NCI-H1694 (cell line): ENCODE measurements at places on chromosomes 16 and 17.

GRCh38 chr17:510226-510917, 157.8 kb upstream of the RPH3AL start:
- DNase-seq: no peak

DNA sequence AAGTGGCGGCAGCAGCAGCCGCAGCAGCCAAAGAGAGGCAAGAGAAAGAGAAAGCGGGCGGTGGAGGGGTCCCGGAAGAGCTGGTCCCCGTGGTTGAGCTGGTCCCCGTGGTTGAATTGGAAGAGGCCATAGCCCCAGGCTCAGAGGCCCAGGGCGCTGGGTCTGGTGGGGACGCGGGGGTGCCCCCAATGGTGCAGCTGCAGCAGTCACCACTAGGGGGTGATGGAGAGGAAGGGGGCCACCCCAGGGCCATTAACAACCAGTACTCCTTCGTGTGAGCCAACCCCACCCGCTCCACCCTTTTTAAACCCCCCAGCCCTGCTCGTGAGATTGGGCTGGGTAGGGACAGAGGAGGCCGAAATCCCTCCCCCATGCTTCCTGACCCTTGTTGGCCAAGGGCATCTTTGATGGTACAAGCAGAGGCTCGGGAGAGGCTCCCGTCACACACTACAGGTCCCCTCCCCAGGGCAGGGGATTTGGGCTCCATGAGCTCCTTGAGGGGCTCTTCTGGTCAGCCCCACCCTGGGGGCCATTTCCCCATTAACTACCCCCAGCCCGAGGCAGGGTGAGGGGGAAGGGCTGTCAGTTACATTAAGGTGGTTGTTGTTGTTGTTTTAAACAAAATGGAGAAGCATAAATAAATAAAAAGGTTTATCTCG, 4.6 kb upstream of the ATP2A1 start:
- DNase-seq: no peak

GRCh38 chr16:75127713-75128415, 11.3 kb upstream of the LDHD start:
- no peak for DNase-seq

GRCh38 chr16:12703935-12704334, 99.8 kb downstream of the CPPED1 start:
- no peak for DNase-seq

DNA sequence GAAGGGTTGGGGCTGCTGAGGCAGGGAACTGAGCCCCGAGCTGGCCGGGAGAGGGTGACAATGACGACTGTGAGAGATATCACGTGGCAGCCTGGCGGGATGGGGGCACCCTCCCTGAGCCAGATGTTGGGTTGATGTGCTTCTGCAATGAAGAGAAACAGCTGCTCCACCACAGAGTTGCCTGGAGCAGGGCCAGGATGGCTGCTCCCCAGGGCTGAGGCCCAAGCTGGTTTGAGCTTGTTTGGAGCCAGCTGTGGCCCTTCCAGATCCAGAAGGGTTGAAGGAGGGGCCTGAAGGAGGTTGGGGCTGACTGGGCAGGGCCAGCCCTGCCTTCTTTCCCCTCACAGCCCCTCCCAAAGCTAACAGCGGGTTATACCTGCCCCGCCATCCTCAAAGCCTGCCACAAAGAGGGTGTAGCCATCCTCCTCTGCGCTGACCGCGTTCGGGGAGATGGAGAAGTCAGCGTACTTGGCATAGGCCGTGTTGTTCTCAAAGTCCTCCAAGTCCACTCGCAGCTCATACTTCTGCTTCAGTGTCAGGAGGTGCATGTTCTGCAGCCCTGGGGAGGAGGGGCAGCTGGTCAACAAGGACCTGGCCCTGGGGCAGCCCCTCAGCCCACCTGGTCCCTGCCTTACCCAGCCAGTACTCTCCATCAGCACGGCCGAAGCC, 2.1 kb downstream of the MFAP4 start:
- peak; percentile 97 for DNase-seq

DNA sequence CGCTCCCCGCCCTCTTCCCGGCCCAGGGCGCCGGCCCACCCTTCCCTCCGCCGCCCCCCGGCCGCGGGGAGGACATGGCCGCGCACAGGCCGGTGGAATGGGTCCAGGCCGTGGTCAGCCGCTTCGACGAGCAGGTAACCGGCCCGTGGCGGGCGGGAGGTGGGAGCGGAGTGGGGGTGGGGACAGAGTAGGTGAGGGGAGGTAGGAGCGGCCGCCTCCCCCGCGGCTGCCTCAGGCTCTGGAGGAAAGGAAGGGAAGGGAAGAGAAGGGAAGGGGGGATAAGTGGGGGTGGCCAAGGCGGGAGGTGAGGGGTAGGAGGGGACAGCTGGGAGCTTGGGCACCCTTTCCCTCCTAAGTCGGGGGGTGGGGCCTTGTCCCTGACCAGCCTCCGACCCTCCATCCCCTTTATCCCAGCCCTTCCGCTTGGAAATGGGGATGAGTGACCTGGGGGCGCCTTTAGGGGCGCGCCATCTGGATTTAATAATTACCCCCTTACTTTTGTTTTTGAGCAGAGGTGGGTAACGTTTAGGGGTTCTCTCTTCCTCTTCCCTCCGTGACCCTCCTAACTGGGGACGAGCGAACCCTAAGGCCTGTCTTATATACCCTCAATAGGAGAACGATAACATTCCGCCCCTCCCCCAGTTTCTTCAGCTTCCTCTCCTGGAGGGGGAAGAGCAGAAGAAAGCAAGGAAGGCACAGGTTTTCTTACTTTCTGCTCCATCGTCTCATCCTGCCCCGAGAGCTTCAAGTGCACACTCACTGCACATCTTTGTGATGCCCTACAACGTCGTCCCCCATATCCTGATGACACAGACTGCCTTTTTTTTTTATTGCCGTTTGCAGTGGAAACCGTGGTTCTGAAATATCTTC, 694 bp downstream of the NF1 start:
- peak; percentile 38 for DNase-seq

- no peak for DNase-seq
These were observed 66.8 kb upstream of the NFAT5 start for GRCh38 chr16:69498926-69499325.
